NCI-H1694 treated with DMSO at 0.1 percent for 48 hours (cell line): ENCODE measurements at places on chromosomes 11 and 22.

GRCh38 chr11:46564459-46564858 is 29.4 kb downstream of the AMBRA1 start:
- no peak for DNase-seq

- peak; percentile 22 for DNase-seq
Observed at GRCh38 chr11:118621071-118621783, 13.8 kb downstream of the PHLDB1 start.

- no peak for DNase-seq
Observed at GRCh38 chr11:116499396-116500003, 273.3 kb downstream of the BUD13 start.

GRCh38 chr11:128470081-128470480 is 117.3 kb downstream of the ETS1 start:
- no peak for DNase-seq

DNA sequence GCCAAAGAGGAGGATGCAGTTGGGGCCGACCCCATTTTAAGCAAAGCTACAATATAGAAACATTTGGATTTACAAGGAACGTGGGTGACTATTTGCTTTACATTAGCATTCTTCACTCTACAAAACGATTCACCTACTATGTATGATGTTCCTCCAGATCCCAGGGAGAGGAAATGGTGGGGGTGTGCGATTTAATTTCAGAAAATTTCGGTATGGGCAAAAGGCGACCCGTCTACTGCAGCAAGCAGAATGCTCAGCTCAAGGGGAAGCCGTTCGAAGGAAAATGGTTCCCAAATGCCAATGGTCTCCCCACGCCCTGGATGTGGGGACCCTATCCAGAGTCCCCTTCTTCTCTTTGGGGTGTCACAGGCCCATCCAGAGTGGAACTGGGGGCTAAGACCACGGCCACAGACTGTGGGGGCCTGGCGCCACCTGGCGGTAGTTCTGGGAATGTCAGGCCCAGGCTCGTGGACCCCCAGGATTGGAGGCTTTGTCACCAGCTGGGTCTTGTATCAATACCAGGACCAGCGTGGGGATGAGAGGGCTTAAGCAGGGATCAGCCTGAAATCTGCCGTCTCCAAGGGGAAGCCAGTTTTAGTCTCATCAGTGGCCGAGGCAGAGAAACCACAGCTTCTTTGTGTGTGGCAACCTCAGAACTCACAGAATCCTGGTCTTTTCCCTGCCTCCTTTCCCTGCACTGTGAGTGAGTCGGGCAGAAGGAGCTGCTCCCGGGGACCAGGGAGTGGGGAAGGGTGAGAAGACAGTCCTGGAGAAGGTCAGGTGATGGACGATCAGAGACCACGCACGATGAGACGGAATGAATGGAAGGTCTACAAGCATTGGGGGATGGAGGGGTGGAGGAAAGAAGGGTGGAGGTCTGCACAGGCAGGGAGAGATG is 8.4 kb downstream of the LRRC10B start:
- DNase-seq: no peak
